ENCODE measurements at places on chromosomes 7 and 10. TPM values are rescaled to one million over a fixed set of nuclear protein-coding genes. Genes with fewer than 3 reads are reported as not detected.

The SPDYE2 gene
- not detected for total RNA-seq

DNA sequence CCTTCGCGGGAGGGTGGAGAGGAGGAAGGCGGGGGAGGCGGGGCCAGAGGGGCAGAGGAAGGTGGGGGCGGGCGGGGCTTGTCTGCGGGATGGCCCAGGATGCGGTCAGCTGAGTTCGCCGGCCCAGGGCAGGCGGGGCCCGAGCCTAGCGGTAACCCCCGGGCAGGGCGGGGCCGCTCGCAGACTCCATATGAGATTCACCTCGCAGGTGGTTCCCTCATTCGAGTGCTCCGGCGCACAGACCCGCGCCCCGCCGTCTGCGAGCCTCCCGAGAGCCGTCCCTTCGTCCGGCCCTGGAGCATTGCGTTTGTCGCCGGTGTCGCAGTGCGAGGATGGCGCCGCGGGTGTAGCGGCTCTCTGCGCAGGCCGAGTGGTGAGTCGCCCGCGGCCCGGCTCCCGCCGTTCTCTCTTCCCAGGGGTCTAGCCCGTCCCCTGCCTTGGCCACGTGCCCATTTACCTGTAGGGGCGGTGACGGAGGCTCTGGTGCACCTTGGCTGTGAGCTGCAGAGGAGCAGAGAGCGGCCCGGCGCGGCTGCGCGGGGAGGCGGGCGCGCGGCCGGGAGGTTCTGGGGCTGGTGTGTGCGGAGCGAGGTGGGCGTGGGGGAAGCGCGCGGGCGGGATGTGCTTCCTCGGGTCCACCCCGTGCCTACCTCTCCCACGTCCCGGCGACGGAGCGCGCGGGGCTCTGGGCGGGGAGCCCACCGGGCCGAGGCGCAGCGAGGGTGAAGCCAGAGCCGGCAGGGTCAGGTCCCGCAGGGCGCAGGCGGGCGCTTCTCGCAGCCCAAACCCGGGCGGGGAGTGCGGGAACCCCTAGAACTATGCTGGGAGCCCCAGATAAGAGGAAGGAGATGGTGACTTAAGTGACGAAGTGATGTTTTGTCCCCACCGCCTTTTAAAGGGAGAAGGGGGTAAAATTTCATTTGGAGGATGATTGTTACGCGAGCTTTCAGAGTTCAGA is at the start of gene UPP1:
UPP1 (plus strand) TSS at position 220 of the 958 bp plus-strand sequence. CDS start 5,519 bp downstream, outside the sequence.
- H3K27me3 ChIP-seq = peaks cover 6% of the 10 kb centered on the region
- DNase-seq = peak; percentile 93
- H3K36me3 ChIP-seq = no peaks in the 10 kb centered on the region

GRCh38 chr10:25724241-25724640 is 209.8 kb upstream of the MYO3A start:
- no peak for DNase-seq
- peaks cover 13% of the 10 kb centered on the region for H3K4me1 ChIP-seq
- H3K27me3 ChIP-seq = no peaks in the 10 kb centered on the region
- no peak overlapping the region for H3K4me3 ChIP-seq

DNA sequence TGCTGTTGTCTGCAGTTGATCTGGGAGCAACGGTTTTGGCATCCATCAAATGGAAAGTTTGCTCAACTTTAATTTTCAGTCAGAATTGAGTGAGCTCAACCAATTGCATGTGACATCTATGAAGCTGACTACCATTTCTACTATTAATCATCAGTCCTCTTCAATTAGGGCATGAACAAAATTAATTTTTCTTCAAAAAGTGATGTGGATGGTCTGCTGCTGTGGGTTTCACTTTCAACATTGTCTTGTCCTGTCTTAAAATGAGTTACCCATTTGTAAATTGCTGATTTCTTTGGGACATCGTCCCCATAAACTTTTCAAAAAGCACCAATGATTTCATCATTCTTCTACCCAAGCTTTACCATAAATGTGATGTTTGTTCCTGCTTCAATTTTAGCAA is 176.7 kb upstream of the LRRN3 start:
- H3K4me1 ChIP-seq = no peaks in the 10 kb centered on the region
- no peaks in the 10 kb centered on the region for H3K36me3 ChIP-seq
- no peak overlapping the region for H3K4me3 ChIP-seq
- H3K27me3 ChIP-seq = no peaks in the 10 kb centered on the region
- H3K27ac ChIP-seq = no peak overlapping the region

- H3K27ac ChIP-seq = no peak overlapping the region
- DNase-seq = no peak
- H3K36me3 ChIP-seq = no peaks in the 10 kb centered on the region
These were observed 40.8 kb upstream of the WIPF3 start for GRCh38 chr7:29765490-29765889.

- no peaks in the 10 kb centered on the region for H3K27me3 ChIP-seq
- H3K36me3 ChIP-seq = no peaks in the 10 kb centered on the region
- peaks cover 10% of the 10 kb centered on the region for H3K4me1 ChIP-seq
- no peak overlapping the region for H3K27ac ChIP-seq
These were observed 25.7 kb downstream of the TMEM176A start for GRCh38 chr7:150826061-150826849.
